Bronchus fibroblast of lung (primary cell): ENCODE measurements at places on chromosomes 4 and X. TPM values are rescaled to one million over a fixed set of nuclear protein-coding genes. Genes with fewer than 3 reads are reported as not detected.

Gene UGT2A1
- not detected in 2 replicates for total RNA-seq

Gene TKTL2
- not detected in 2 replicates for total RNA-seq

Gene SUPT20HL2
- total RNA-seq: not detected in 2 replicates

Gene FRMD7
- total RNA-seq: not detected in 2 replicates

Gene PPP1R3F
- total RNA-seq: 1.9 and 2.0 TPM in 2 replicates

Gene DIPK2B
- not detected in 2 replicates for total RNA-seq

Gene SLC9B1
- 0.30 TPM in 1 of 2 replicates, not detected in the other for total RNA-seq

Gene JCHAIN
- not detected in 2 replicates for total RNA-seq

Gene ADGRL3
- 0.15 and 0.34 TPM in 2 replicates for total RNA-seq

Gene STEEP1
- 19.0 and 24.8 TPM in 2 replicates for total RNA-seq

Gene DUX4
- total RNA-seq: not detected in 2 replicates

Gene HAND2
- total RNA-seq: 0.30 and 0.84 TPM in 2 replicates

Gene AWAT1
- total RNA-seq: not detected in 2 replicates

Gene RAB9B
- total RNA-seq: under 0.01 TPM in 2 replicates

Gene GPRASP1
- 0.74 and 1.0 TPM in 2 replicates for total RNA-seq

Gene FOXR2
- total RNA-seq: not detected in 2 replicates

Gene LYAR
- total RNA-seq: 23.2 and 24.7 TPM in 2 replicates

Gene CTAG1B
- not detected in 2 replicates for total RNA-seq

Gene CXorf49
- total RNA-seq: not detected in 2 replicates

Gene PWWP3B
- total RNA-seq: 0.15 and 0.34 TPM in 2 replicates

Gene FHIP1A
- total RNA-seq: 0.17 and 0.59 TPM in 2 replicates

Gene TRO
- total RNA-seq: 19.5 and 20.8 TPM in 2 replicates

Gene STOX2
- total RNA-seq: 0.45 and 0.50 TPM in 2 replicates

Gene KLKB1
- not detected in 2 replicates for total RNA-seq

Gene VCX2
- total RNA-seq: not detected in 2 replicates

Gene AKAP4
- not detected in 2 replicates for total RNA-seq

Gene FAM9B
- not detected in 2 replicates for total RNA-seq

Gene FAM241A
- total RNA-seq: 0.89 and 1.0 TPM in 2 replicates

Gene PASD1
- total RNA-seq: not detected in 2 replicates

Gene AFM
- total RNA-seq: not detected in 2 replicates

Gene MAGEA2
- not detected in 2 replicates for total RNA-seq

Gene MND1
- 8.5 and 15.0 TPM in 2 replicates for total RNA-seq

Gene IGFBP7
- total RNA-seq: 20.1 and 26.7 TPM in 2 replicates

Gene XKRX
- total RNA-seq: under 0.01 TPM in 2 replicates

Gene CT83
- total RNA-seq: not detected in 2 replicates

Gene PLK4
- total RNA-seq: 15.0 and 20.8 TPM in 2 replicates

Gene SLC34A2
- total RNA-seq: not detected in 2 replicates

Gene TMSB15C
- total RNA-seq: 3.3 and 6.2 TPM in 2 replicates

Gene CLDN2
- total RNA-seq: not detected in 2 replicates

Gene CXXC4
- under 0.01 and 0.17 TPM in 2 replicates for total RNA-seq

Gene ZNF732
- 1.0 and 1.2 TPM in 2 replicates for total RNA-seq

Gene ADAMTS3
- total RNA-seq: 0.84 and 1.2 TPM in 2 replicates

Gene TSPAN7
- 0.17 TPM in 1 of 2 replicates, not detected in the other for total RNA-seq

Gene ITGB1BP2
- 0.30 and 3.4 TPM in 2 replicates for total RNA-seq

Gene SHROOM2
- total RNA-seq: 10.3 and 13.3 TPM in 2 replicates

Gene ADH1C
- total RNA-seq: 0.34 and 1.5 TPM in 2 replicates

Gene CDKL2
- 0.45 and 0.84 TPM in 2 replicates for total RNA-seq

Gene ERVMER34-1
- total RNA-seq: 0.15 and 0.17 TPM in 2 replicates

Gene TMPRSS11A
- not detected in 2 replicates for total RNA-seq

Gene SRPK3
- total RNA-seq: 0.59 and 0.84 TPM in 2 replicates

Gene TNIP2
- total RNA-seq: 51.1 and 53.1 TPM in 2 replicates

Gene FREM3
- not detected in 2 replicates for total RNA-seq
